ENCODE measurements at places on chromosomes 13 and 19.

DNA sequence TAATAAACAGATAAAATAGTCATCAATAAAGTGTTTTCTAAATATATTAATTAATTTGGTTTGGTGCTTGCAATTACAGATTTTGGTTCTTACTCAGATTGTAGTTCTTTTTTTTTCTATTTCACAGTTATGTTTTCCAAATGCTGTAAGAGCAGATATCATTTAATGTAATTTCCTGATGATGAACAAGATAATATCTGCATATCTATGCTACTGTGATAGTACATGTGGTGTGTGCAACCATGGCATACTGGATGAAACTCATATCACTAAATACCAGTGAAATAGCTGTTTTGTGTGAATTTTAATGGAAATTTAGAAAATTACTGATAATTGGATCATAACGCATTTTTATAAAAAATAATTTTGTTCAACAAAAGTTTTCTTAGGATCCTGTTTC lies 88.8 kb upstream of the MAB21L1 start:
- no peak for DNase-seq

GRCh38 chr13:25912961-25913360 lies 138.9 kb downstream of the SHISA2 start:
- DNase-seq = no peak

DNA sequence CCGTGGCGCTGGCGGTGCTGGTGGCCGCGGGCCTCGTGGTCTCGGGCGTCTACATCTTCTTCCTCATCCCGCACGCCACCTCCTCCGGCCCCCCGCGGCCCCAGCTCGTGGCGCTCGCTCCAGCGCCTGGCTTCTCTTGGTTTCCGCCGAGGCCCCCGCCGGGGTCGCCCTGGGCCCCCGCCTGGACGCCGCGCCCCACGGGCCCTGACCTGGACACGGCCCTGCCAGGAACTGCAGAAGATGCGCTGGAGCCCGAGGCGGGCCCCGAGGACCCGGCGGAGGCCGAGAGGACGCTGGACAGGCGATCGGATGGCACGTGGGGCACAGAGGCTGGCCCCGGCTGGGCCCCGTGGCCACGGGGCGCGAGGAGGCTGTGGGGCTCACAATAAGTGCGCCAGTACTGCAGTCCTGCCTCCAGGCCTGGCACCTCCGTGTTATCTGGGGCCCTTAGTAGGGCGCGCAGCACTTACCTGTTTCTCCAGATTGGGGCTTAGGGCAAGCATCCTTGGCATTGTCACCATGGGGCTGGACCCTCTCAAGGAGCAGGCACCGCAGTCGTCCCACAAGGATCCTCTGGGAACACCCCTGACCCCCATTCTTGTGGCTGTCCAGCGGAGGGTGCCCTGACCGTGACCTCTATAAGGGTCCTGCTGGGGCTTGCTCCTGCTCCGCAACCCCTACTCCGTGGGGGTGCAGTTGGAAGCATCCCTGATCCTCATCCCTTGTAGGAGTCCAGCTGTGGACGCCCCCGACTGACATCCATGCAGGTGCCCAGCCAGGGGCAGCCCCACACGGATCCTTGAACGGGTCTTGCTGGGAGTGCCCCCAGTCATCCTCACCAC lies 1.5 kb downstream of the RNF225 start:
- no peak for DNase-seq

GRCh38 chr19:46021531-46022041 lies 1.3 kb downstream of the PGLYRP1 start:
- DNase-seq = no peak

GRCh38 chr13:108851660-108852059 lies 222.2 kb downstream of the MYO16 start:
- no peak for DNase-seq
